ENCODE measurements at places on chromosomes 12 and 14. TPM values are rescaled to one million over a fixed set of nuclear protein-coding genes. Genes with fewer than 3 reads are reported as not detected.

The TMEM19 gene
- 20.5 TPM for total RNA-seq

The ACSM4 gene
- not detected for total RNA-seq

The YY1 gene
- total RNA-seq: 31.3 TPM

DNA sequence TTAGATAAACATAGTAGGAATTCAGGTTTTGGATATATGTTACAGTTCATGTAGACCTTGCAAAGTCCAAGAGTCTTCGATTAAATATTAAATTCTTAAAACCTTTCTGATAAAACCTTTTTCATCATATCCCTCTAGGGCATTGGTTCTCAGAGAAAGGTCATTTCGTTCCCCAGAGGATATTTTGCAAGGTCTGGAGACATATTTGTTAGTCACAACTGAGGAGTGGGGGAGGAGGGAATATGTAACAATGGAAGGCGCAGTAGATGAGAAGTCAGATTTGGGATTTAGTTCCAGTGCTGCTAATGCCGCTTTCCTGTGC lies 5.3 kb downstream of the TMEM253 start:
- no peaks in the 10 kb centered on the region for H3K36me3 ChIP-seq
- DNase-seq: no peak
- H3K4me3 ChIP-seq: peak overlapping the region; percentile 6
- no peaks in the 10 kb centered on the region for H3K27me3 ChIP-seq

DNA sequence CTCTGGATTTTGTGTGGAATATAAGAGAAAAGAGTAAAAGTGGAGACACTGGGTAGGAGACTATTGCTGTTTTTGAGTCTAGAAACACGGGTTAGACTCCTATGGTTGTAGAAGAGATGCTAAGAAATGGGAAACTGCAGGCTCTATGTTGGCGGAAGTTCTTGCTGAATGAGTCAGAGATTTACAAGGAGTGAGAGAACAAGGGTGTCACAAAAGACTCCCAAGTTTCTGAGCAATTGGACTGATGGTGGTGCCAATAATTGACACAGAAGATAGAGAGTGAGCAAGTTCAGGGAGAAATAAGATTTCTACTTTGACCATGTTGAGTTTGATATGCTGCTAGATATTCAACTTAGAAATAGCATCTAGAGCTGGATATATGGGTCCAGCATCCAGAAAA lies 2.6 kb upstream of the PRKD1 start:
- no peaks in the 10 kb centered on the region for H3K27me3 ChIP-seq
- no peaks in the 10 kb centered on the region for H3K36me3 ChIP-seq
- H3K4me3 ChIP-seq: no peak overlapping the region
- H3K4me1 ChIP-seq: no peaks in the 10 kb centered on the region
- DNase-seq: no peak

DNA sequence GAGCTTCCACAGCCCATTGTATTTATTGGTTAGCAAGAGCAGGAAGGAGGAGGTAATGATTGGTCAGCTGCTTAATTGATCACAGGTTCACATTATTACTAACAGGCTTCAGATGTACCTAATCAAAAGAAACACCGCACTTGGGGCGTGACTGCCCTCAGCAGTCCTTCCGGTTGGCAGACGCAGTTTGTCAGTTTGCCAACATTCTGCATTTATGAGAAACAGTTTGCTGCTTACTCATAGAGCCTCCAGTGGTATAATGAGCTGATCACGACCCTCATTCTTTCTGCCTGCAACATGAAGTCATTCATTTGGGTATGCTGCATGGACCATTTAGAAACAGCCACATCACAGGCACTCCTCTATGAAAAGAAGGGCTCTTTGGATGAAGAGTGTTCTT lies 42.5 kb upstream of the PPM1H start:
- no peak overlapping the region for H3K27ac ChIP-seq
- H3K36me3 ChIP-seq: no peaks in the 10 kb centered on the region
- no peak overlapping the region for H3K4me3 ChIP-seq
- no peak for DNase-seq

GRCh38 chr14:49052521-49052920 lies 533.7 kb downstream of the RPS29 start:
- H3K27ac ChIP-seq: no peak overlapping the region
- H3K4me3 ChIP-seq: no peak overlapping the region
- no peaks in the 10 kb centered on the region for H3K4me1 ChIP-seq
- H3K27me3 ChIP-seq: no peaks in the 10 kb centered on the region
- no peaks in the 10 kb centered on the region for H3K36me3 ChIP-seq

GRCh38 chr14:52494444-52494843 lies 57.9 kb downstream of the TXNDC16 start:
- no peaks in the 10 kb centered on the region for H3K36me3 ChIP-seq
- no peaks in the 10 kb centered on the region for H3K27me3 ChIP-seq
- no peak overlapping the region for H3K27ac ChIP-seq
- H3K4me3 ChIP-seq: no peak overlapping the region
- DNase-seq: no peak

- H3K27me3 ChIP-seq: no peaks in the 10 kb centered on the region
- no peak overlapping the region for H3K27ac ChIP-seq
- no peak for DNase-seq
- H3K36me3 ChIP-seq: no peaks in the 10 kb centered on the region
- H3K4me1 ChIP-seq: no peaks in the 10 kb centered on the region
- no peak overlapping the region for H3K4me3 ChIP-seq
Measured at GRCh38 chr12:4178424-4179170, 95.0 kb upstream of the CCND2 start.

GRCh38 chr14:64394977-64395633 lies 7.0 kb downstream of the MTHFD1 start:
- no peaks in the 10 kb centered on the region for H3K27me3 ChIP-seq
- H3K4me1 ChIP-seq: no peaks in the 10 kb centered on the region
- no peak overlapping the region for H3K4me3 ChIP-seq
- peaks cover 6% of the 10 kb centered on the region for H3K36me3 ChIP-seq
- H3K27ac ChIP-seq: no peak overlapping the region
- DNase-seq: no peak

- no peaks in the 10 kb centered on the region for H3K27me3 ChIP-seq
- H3K4me3 ChIP-seq: no peak overlapping the region
- H3K36me3 ChIP-seq: no peaks in the 10 kb centered on the region
- no peaks in the 10 kb centered on the region for H3K4me1 ChIP-seq
- DNase-seq: no peak
- H3K27ac ChIP-seq: no peak overlapping the region
Measured at GRCh38 chr12:77808534-77808933, 22.2 kb upstream of the NAV3 start.

GRCh38 chr12:93139028-93139665 lies 210.1 kb upstream of the EEA1 start:
- H3K4me1 ChIP-seq: peaks cover 8% of the 10 kb centered on the region
- no peak overlapping the region for H3K4me3 ChIP-seq
- no peak for DNase-seq

DNA sequence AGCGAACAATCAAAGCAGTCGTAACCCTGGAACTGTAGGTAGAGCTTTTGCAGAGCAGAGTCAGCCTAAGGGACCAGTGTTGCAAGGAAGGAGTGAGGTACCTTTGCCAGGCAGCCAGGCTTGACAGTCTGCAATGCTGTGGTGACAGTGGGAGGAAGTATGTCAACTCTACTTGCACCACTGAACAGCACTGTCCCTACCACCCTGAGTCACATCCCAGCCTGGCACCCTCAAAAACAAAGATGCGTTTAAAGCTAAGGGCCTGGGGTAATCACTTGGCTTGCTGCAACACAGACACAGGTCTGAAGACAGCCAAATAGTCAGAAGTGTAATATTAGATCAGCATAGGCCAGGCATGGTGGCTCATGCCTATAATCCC lies 141.9 kb downstream of the DPF3 start:
- no peak for DNase-seq
- H3K36me3 ChIP-seq: no peaks in the 10 kb centered on the region
- no peak overlapping the region for H3K4me3 ChIP-seq
- H3K27ac ChIP-seq: no peak overlapping the region

- peaks cover 22% of the 10 kb centered on the region for H3K4me1 ChIP-seq
- H3K27ac ChIP-seq: peak overlapping the region; percentile 79
- H3K4me3 ChIP-seq: no peak overlapping the region
- no peaks in the 10 kb centered on the region for H3K27me3 ChIP-seq
- DNase-seq: peak; percentile 80
Measured at GRCh38 chr14:56199095-56199981, 81.1 kb downstream of the PELI2 start.

DNA sequence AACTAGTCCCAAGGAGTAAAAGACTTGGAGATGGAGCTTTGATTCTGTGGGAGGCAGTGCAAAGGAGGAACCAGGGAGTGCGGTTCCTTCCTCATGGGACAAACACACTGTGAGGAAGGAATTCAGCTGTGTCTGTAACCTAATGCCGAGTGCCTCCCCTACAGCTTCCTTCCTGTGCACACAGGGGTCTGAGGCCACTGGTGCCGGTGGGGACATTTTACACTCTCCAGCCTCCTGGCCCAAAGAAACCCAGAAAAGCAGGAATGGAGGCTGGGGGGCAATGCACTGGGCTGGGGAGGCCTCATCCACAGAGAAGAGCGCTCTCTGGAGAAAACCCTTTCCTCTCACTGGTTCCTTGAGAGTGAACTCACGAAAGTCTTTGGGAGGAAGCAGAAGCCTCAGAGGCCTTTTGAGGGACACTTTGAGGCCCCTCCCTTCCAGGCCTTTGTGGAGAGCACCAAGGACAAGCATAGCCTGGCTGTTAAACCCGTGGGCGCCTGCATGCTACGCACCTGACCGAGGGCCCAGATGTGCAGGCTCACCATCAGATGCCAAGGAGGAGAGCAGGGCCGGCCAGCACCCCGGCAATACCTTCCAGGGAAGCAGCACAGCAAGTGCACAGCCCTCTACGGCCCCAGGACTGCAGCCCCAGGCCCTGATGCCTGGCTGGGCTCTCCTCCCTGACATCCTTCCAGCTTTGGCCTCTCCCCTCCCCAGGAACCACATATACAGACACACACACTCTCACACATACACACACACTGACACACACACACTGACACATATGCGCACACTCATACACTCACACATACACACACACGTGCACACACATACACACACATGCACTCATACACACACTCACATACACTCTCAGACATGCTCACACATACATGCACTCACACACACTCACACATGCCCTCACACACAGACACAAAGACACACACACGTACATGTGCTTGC lies 52.0 kb downstream of the NFKBIA start:
- no peak overlapping the region for H3K27ac ChIP-seq
- H3K4me3 ChIP-seq: no peak overlapping the region
- no peaks in the 10 kb centered on the region for H3K27me3 ChIP-seq

GRCh38 chr12:117046011-117046369 lies 53.2 kb downstream of the TESC start:
- H3K27me3 ChIP-seq: no peaks in the 10 kb centered on the region
- no peak for DNase-seq
- H3K4me3 ChIP-seq: no peak overlapping the region
